ENCODE measurements at places on chromosomes 1 and 21.

DNA sequence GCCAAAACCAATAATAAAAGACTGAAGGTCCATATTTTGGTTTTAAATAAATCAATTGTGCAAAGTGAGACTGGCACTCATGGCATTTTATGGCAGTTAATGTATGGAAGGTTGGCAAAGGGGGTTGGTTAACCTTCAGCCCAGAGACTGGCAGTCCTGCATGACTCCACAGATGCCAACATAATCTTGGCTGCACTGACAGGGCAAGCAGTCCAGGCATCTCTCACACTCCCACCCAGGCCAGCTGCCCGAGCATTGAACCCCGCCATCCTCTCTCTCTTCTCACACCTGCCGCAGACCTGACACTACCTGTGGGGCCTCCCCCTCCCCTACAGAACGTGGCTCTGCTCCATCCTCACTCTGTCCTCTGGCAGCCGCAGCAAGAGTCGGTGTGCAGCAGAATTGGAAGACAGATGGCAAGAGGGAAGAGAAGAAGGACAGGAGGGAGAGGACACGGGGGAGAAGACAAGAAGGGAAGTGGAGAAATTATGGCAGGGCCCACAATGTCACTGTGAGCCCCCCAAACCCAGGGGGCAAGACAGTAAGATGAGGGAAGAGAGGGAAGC lies 43.7 kb downstream of the ITPKB start:
- no peak for DNase-seq

GRCh38 chr1:33273406-33273805 lies 17.1 kb downstream of the ZNF362 start:
- no peak for DNase-seq

GRCh38 chr1:6438047-6438525 lies 13.5 kb downstream of the ESPN start:
- DNase-seq, result peak; percentile 80

GRCh38 chr21:41961753-41962152 lies 7.9 kb upstream of the C2CD2 start:
- DNase-seq, result no peak

DNA sequence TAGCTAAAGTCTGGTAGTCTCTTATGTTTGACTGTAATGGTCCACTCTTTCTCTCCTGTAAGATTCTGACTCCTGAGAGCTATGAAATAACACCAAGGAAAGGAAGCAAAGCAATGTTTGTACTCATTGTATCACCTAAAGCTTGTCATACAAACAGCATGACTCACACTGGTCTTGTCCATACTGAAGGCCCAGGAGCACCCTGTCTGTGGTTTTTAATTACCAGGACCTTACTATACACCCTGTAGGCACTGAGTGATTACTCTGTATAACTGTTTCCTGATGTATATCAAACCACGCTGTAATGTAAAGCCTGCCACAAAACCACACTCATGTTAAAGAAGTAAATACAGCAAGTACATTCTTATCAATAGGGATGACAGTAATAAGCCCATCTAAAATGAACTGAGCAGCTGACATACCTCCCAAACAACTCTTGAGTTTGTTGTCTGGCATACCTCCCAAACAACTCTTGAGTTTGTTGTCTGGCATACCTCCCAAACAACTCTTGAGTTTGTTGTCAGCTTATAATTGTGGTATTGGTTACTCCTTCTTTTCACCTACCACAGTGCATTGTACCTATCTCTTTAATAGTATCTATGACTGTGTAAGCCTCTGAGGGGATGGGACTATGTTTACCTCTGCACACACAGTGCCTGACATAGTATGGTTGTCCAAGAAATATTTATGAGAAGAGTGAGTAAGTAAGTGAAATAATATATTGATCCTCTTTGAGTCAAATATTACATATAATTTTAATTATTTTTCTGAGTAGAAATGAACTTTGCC lies 11.6 kb upstream of the TNFSF18 start:
- DNase-seq, result no peak

GRCh38 chr21:40839521-40839920 lies 7.4 kb downstream of the DSCAM start:
- DNase-seq, result no peak

GRCh38 chr1:165080253-165080896 lies 276.1 kb downstream of the LMX1A start:
- no peak for DNase-seq

DNA sequence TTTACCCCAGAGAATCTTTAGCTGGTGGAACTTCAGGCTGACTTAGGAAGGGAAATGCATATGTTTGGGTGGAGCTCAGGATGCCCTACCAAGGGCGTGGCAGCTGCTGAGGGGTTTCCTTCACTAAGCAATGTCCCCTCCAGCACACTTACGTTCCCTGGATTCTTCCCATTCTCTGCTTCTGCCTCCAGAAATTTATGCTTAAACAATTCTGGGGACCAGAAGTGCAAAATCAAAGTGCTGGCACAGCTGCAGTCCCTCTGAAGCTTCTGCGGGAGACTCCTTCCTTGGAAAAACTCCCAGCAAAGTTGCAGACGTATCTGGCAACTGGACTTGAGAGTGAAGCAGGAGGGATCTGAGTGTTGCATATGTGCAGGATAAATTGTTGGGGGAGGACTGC lies 402.8 kb downstream of the PCP4 start:
- no peak for DNase-seq

GRCh38 chr21:39406065-39406464 lies 39.5 kb downstream of the LCA5L start:
- DNase-seq, result no peak

DNA sequence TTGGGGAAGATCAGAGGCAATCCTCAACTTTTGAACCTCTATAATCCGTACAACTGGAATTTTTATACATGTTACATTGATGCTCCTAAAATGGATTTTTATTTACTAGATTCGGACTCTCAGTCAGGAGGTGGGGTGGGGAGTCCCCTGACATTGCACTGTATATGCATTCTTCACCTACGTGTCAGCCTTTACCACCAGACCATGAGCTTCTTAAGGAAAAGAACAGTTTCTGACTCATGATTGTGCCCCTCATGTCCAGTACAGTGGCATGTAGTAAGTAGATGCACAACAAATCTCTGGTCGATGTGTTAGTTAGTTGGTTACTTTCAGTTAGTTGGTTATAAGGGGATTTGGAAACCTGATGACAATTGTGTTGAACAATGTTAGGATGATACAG lies 15.4 kb downstream of the LPAR3 start:
- DNase-seq, result no peak

DNA sequence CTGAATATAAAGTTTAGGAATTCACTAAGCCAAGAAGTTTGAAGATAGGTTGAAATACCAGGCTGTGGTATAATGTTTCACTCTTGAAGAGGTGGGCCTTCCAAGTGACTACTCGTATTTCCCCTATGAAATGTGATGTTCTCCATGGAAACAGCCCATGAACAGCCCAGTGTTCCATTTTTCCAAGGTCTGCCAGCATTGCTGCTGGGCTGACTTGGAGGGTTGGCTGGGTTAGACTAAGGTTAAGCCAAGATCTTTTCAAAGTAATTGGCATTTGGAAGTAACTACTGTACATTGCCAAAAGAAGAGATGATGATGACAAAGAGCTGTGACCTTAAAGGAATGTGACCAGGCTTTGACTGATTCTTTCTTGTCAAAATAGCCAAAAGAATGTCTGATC lies 73.8 kb downstream of the RPE65 start:
- no peak for DNase-seq

DNA sequence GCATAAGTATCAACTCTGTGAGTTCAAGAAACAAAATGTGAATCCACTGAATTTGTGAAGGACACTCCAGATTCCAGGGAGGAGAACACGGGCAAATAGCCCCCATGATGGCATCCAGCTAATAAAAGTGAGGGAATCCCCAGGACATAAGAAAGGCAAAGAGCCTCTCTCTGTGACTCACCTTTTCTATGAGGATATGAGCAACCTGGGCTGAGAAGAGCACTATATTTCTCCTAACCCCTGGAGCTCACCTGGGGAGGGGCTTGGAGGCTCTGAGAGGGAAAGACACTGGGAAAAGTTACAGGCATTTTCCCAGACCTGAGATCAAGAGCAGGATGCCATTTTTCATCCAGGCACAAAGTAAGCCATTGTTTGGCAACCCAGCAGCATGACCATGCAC lies 1298.8 kb downstream of the PLA2G4A start:
- no peak for DNase-seq

- DNase-seq, result no peak
These were observed 7.9 kb downstream of the MIB2 start for GRCh38 chr1:1623181-1623630.

GRCh38 chr1:203477748-203478147 lies 2.1 kb downstream of the PRELP start:
- DNase-seq, result no peak

DNA sequence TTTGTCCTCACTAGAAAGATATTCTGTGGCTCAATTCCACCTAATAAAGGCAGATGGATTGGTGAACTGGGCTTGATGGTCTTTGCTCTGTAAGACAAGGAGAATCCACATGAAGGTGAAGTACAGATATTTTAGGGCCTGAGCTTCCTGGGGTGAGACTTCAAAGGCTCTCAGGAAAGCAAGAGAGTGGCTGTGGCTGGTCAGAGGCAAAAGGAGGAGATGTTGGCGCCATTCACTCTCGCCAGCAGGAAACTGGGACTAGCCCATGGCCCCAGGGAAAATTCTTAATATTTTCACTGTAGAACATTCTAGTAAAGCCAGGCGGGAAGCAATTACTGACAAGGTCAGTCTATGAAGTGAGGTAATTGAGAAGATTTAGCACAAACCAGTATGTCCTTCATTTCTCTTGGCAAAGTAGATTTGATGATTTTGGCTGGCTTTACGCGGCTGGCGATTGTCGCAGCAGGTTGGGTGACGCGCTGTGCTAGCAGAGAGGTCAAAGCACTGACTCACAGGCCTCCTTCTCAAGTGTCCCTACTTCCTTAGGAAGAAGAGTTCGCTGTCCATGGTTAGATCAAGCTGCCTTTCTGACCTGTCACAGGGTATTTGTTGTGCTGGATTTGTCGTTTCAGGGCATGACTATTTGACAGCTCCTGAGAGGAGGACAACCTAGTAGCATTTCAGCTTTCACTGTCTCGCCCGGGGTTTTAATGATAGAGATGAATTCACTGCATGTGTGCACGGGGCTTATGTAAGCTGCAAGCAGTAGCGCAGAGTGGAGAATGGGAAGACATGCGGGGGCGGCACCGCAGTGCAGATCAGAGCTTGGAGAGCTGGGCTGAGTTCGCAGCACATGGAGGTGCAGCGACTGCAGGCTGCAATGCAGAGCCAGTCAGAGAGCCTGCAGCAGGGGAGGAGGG lies 32.7 kb downstream of the XCL1 start:
- no peak for DNase-seq

GRCh38 chr1:87899017-87899416 lies 570.3 kb downstream of the LMO4 start:
- no peak for DNase-seq

DNA sequence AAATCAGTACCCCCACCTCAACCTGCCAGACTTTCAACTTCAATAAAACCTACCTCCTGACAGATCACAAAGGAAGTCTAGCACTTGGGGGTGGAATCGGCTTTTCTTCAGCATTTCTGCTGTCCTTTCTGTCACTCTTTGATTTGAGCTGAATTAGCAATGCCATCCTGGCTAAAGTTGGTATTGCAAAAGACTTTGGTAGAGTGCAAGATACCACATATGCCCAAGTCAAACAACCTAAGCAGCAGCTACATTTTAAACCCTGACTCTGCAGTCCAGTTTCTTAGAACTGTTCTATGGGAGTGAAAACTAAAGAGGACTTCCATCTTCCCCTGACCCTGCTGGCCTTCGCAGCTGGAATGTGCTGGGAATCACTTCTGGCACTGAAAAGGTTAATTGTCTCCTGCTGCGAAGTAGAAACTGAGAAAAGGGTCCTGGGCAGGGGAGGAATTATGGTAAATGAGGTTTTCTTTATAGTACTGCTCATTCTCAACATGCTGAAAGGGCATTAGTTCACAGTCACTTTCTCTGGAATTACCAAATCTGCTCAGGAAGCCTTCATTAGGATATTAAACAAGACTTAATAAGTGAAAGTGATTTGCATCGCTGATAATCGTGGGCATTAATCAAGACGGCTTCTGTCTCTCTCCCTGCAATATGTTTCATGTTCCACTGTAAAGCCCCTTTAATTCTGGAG lies 126.2 kb upstream of the SMYD2 start:
- no peak for DNase-seq

- no peak for DNase-seq
These were observed 17.6 kb downstream of the FAM177B start for GRCh38 chr1:222754366-222755139.

GRCh38 chr1:233246965-233247364 lies 48.6 kb downstream of the PCNX2 start:
- no peak for DNase-seq

GRCh38 chr1:182301467-182302198 lies 90.0 kb downstream of the GLUL start:
- DNase-seq, result peak; percentile 12

- DNase-seq, result no peak
These were observed 237.3 kb downstream of the S1PR1 start for GRCh38 chr1:101474039-101474665.

DNA sequence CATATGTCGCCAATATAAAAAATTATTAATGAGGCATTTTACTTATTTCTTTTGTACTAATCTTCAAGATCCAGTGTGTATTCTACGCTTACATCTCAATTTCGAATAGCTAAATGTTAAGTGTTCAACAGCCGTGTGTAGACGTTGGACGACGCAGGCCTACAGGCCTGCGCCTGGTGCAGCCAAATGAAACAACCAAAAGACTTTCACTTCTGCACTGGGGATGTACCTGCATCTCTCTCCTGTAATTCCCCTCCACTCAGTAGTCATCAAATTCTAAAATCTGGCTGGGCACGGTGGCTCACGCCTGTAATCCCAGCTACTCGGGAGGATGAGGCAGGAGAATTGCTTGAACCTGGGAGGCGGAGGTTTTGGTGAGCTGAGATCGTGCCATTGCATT lies 76.8 kb upstream of the HNRNPU start:
- no peak for DNase-seq

GRCh38 chr1:160018900-160019299 lies 12.9 kb downstream of the PIGM start:
- DNase-seq, result no peak

GRCh38 chr1:200302921-200303290 lies 106.9 kb downstream of the ZNF281 start:
- no peak for DNase-seq

GRCh38 chr1:6347641-6348487 lies 45.7 kb downstream of the ACOT7 start:
- peak; percentile 70 for DNase-seq

DNA sequence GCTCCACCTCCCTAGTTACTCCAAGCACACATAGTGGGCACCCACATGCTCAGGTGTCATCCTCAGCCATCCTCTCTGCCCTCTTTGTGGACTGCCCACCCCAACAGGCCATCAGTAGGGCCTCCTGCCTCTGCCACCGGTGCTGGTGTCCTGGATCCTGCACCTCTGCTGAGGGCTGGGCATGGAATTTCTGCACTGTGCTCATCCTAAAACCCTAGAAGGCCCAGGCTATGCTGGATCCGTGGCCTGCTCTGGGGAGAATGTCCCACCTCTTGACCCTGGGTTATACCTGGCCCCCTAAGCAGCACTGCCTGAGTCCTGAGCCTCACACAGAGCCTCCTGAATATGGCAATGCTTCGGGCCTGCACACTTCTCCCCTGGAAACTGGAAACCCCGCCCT lies 318.3 kb downstream of the MATN1 start:
- DNase-seq, result no peak

All from stimulated activated CD4-positive, alpha-beta T cell treated with anti-CD3 and anti-CD28 coated beads, Interleukin-15, amount 100 ng/mL, for 24 hours (primary cell).